ENCODE measurements at places on chromosomes 12 and 14. TPM values are rescaled to one million over a fixed set of nuclear protein-coding genes. Genes with fewer than 3 reads are reported as not detected.
A peak's percentile ranks its signal among the peaks of the same experiment; 100 is the strongest.

GRCh38 chr14:23131482-23131881 is 12.4 kb upstream of the CEBPE start:
- no peak for DNase-seq

- DNase-seq = no peak
Observed at GRCh38 chr14:22422238-22422637, 166.8 kb downstream of the DAD1 start.

The MANSC4 gene
- 0.36 TPM for polyA plus RNA-seq

DNA sequence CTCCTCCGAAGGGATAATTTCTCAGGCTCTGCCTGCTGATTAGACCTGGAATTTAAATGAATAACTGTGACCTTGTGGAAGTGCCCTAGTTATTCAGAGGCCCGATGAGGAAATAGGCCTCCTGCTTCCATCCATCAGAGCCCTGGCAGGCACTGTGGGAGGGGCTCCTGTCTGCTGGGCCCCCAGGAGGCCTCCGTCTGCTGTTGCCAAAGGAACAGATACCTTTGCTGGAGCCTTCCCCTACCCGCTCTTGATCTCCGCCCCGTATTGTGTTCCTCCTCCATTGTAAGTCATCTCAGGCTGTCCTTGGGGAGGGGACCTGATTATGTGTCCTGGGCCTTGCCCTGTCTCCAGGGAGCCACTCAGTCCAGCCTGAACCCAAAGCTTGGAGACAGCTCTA is 112.3 kb downstream of the NRXN3 start:
- DNase-seq = no peak

DNA sequence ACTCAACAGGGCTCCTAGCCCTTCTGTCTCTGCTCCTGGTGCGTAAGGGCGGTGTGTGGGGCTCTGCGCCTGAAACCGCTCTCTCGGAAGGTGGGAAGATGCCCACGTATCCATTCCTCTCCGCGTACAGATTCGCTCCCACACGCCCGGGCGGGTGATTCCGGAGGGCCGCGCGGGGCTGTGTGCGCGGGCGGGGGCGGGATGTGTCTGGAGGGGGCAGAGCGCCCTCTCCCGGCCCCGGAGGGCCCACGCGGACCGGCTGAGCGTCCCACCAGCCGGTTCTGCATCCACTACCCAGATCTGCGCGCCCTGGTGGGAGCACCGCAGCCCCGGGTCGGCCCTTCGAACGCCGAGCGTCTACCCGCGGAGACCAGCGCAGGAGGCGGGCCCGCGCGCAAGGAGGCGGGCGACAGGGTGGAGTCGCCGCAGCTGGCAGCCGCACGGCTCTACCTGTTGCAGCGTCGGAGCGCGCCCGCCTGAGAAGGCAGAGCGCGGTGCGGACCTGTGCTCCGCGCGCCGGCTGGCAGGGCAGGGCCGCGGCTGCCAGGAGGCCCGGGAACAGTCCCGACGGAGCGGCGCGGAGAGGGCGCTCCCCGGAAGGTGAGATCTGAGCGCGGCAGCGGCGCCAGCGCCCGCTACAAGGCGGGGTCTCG is 1.4 kb upstream of the KCNK13 start:
- DNase-seq = peak; percentile 32

- DNase-seq = no peak
Observed at GRCh38 chr14:21704338-21704737, 30.7 kb upstream of the OR4E1 start.

DNA sequence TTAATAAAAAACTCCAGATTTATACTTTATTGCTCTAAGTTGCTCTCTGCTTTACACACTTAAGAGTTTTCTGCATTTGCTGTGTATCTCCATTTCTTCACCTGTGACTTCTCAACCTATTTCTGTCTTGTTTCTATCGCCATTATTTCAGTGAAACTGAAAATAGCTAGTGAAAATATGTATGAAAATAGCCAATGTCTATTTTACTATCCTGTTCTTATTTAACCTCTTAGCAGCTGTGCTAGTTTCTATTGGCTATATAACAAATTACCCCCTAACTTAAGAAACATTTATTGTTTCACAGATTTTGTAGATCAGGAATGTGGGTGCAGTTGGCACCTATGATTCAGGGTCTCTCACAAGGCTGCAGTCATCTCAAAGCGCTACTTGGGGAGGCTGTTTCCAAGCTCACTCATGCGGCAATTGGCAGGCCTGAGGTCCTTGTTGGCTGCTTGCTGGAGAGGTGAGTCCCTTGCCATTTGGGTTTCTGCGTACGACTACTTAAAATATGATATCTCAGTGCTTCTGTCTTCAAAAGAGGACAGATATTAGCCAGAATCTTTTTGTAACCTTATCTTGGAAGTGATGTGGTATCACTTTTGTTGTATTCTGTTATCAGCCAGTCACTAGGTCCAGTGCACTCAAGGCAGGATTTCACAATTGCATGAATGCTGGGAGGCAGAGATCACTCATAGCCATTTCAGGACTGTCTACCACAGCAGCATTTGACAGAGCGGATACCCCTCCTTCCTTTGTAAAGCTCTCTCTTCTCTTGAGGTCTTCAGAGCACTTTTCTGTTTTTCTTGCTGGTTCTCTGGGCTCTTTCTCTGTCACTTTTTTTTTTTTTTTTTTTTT is 7.2 kb downstream of the ERC1 start:
- DNase-seq = no peak

DNA sequence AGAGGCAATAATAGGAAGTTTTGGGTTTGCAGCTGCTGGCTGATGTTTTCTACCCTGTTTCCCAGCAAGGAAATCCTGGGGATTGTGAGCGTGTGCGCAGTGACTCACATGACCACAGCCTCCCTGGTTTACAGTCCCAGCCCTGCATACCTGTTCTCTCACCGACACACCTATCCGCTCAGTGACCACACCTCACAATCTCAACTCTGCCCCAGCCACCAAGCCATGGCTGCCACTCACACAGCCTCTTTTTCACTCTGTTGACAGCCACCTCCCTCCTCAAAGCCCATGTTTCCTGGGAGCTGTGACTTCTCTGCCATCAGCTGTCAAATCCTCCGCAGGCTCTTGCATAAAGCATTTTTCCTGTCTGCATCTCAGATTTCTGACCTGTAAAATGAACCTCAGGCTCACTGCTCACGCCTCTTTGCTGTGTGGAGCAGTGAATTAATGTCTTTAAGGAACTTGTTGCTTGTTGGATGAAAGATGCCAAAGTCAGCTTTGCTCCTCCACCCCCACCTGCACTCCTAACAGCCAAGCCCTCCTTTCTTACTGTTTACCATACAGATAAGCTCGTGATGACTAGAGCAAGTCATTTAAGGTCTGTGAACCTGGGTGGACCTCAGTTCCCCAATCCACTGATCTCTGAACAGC is 43.5 kb downstream of the B4GALNT3 start:
- no peak for DNase-seq

The RTL1 gene
- 0.09 TPM for polyA plus RNA-seq

GRCh38 chr12:94433744-94434143 is 25.9 kb downstream of the CEP83 start:
- no peak for DNase-seq

The USP44 gene
- 4.7 TPM for polyA plus RNA-seq

- no peak for DNase-seq
Observed at GRCh38 chr12:12441429-12441807, 84.5 kb downstream of the BORCS5 start.

DNA sequence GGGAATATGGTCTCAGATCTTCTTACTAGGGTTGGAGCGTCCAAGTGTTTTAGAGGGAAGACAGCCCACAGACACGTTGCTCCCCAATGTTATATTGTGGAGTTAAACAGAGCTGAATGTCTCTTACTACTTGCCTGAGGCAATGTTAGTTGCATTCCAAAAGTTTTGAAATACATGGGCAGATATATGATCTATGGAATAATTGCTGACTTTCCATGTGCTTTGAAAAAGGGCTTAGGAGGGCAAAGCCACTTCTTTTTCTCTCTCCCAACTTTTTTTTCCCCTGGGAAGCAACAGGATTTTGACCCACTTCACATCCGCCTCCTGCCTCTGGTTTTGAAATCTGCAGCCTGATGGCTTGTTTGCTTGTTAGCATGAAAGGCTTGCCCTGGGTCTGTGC is 33.7 kb upstream of the PAX9 start:
- DNase-seq = no peak

The RNU4-1 gene
- polyA plus RNA-seq = not detected

GRCh38 chr14:25032092-25032784 is 17.7 kb downstream of the STXBP6 start:
- no peak for DNase-seq

GRCh38 chr14:76490735-76491134 is 114.8 kb downstream of the ESRRB start:
- no peak for DNase-seq

GRCh38 chr12:2490831-2491230 is 303.9 kb upstream of the FKBP4 start:
- DNase-seq = no peak

- DNase-seq = no peak
Observed at GRCh38 chr14:65877624-65878023, 465.1 kb downstream of the FUT8 start.

The FOXJ2 gene
- polyA plus RNA-seq = 24.7 TPM

GRCh38 chr14:96363751-96364336 is 518 bp downstream of the GSKIP start:
- DNase-seq = peak; percentile 31

GRCh38 chr14:101253948-101254347 is 307.3 kb upstream of the DIO3 start:
- no peak for DNase-seq

The TXNRD1 gene
- polyA plus RNA-seq = 63.7 TPM

The CLEC7A gene
- polyA plus RNA-seq = 3.5 TPM

All from right lung (tissue), 10 donors.